ENCODE measurements at places on chromosomes 3 and 15.

DNA sequence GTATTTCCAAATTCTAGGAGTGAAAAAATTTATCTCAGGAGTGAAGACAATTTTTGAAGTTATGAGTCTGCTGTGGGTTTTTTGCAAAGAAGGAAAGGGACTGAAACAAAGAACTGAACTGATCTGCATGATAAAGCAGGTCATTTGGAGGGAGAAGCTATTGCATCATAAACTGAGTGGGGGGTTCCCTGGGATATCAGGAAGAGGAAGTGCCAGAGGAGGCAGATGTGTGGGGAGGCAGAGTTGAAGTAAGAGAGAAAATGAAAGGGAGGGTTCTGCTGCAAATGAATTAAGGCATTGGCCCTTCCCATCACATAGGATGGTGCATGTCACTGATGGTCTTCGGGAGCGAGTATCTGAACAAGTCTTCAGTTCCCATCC lies 379.2 kb downstream of the VPS13C start:
- DNase-seq: no peak

- DNase-seq: no peak
These were observed 17.0 kb downstream of the RPLP1 start for GRCh38 chr15:69469467-69470201.

DNA sequence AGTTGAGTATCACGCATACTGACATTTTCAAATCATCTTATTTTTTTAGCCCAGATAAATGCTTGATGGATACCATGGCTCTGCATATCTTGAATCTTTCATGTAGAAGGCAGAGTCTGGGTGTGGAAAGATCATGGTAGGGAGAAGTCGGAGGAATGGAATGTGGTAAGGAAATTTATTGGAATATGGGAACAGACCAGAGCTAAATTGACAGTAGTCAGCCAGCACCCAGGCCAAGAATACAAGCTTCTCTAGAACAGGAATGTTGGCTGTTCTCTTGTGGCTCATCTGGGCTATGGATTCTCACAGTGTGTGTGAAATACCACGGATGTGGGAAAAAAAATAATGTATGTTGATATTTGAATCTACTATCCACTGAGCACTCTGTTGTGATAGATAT lies 305.7 kb upstream of the COL8A1 start:
- no peak for DNase-seq

- no peak for DNase-seq
These were observed 799.9 kb downstream of the AGBL1 start for GRCh38 chr15:86879250-86880229.

DNA sequence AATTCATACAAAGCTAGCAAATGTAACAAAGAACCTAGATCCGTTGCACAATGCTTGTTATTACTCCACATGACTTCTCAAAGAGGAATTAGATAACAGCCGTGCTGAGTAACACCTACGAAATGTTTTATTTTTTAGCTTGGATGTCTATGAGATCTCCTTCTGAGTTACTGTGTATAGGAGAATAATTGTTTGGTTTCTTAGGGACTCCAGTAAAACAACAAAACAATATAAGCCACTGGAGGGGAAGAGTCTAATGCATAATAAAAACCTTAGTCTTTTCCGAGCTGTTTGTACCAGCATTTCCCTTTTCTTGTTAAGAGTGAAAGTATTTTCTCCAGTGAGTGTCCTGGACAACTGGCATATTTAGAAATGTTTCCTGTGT lies 15.6 kb downstream of the SNAP23 start:
- DNase-seq: no peak

DNA sequence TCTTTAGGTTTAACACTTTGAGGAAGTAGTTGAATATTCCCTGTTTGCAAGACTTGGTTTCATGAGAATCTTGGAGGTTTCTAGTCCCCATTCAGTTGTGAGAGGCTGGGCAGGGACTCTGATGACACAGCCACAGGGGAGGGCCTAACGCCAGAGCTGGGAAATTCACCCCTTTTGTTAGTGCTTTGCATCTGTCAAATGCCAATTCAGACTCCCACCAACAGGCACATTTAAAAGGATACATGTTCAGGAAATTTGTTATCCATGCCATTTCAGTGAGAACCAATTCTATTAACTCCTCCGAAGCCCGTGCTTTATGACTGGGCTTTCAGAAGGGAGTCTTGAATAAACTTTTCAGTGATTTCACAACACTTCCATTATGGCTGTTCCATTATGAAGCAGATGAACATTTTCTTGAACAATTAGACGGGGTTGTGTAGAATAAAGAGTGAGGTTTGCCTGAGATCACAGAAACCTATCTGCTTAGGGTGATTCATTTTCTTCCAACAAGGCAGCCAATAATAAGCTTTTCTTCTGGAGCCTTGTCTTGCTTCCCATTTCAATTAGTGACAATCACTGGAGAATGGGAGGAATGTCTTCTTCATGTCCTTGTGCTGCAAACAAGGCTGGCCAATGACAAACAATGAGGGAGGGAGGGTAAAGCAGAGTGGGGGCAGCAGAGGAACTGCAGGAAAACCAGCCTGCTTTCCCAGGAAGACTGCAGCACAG lies 90.6 kb downstream of the SOX14 start:
- DNase-seq: no peak

- no peak for DNase-seq
These were observed 143.3 kb downstream of the HCN4 start for GRCh38 chr15:73225358-73226015.

DNA sequence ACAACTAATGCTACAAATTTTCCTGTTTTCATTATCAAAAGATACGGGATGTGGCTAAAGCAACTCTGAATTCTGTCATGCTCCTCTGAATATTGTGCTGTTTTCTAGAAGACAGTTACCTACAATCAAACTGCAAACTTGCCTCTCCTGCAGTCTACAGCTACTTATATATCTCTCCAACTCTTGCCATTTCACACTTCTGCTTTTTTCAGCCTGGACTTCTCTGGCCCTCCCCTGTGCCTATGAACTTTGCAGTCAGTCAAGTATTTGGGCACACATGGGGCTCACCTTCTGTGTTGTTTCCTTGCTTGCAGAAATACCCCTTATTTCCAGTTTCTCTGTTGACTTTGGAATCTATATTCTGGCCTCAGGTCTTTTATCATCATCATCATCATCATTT lies 575.6 kb downstream of the GRM7 start:
- no peak for DNase-seq

DNA sequence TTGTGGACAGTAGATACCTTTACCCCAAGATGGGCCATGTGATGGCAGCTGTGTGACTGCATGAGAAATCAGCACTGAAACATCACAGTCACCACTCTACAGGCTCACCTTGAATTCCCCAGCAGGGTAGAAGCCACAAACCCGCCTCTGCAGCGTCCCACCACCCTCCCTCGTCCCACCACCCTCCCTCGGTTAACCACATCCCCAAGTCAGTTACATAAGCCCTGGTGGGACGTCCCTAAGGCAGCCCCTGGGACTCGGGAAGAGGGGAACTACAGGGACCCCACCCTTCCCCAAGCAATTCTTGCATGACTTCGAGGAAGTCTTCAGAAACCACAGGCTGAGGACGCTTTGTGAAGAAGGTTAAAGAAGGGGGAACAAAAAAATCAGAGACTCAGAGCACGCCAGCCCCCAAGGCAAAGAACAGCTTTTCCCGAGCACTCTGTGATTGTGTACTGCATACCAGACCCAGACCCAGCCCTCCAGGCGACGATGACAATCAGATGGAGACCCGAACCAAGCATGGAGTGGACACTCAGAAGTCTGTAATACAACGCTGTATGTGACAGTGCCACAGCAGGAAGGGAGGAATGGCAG lies 60.5 kb downstream of the SH3BP5 start:
- DNase-seq: no peak

DNA sequence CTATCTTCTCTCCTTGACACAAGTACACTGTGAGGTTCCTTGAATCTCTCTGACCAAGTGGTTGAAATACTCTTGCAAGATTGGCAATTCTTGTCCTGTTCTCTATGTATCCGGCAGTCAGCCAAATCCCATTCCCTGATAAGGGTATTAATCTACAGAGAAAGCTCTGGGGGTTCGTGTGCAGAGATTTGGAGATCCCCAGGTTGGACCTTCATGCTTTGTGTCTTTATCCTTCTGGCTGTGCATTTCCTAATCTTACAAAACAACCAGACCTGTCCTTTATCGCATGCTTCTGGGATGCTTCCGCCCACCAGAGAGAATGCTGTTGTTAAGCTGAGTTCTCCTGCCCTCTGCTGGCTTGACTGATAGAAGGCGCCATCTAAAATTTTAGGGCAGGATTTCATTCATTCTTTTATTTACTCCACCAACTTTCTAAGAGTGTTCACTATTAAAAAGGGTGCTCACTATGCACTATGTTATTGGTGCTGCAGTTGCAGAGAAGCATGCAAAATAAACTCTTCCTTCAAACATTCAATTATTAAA lies 8.6 kb upstream of the SST start:
- DNase-seq: peak; percentile 26

DNA sequence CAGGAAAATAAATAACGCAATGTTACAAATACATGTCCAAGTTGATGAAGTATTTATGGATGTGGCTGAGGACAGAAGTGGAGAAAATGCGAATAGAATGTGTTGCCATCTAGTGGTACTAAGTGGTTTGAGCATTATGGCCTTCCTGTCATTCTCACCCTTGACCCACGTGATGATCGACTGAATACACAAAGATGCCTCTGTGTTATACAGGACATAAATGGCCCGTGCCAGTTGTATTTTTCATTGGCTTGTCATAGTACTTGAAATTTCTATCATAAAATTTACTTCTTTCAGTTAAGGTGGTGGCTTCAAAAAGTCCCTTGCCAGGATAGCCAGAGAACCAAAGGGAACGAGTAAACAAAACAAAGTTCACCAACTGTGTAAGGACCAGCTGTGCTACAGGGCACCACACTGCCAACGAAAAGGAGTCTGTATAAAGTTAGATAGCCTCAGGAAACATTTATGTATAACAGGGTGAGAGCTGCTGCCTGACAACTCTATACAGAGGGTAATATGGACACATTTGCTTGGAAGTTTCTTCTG lies 103.7 kb downstream of the MYH15 start:
- no peak for DNase-seq

- no peak for DNase-seq
These were observed 27.2 kb downstream of the LRRC2 start for GRCh38 chr3:46538803-46539442.

DNA sequence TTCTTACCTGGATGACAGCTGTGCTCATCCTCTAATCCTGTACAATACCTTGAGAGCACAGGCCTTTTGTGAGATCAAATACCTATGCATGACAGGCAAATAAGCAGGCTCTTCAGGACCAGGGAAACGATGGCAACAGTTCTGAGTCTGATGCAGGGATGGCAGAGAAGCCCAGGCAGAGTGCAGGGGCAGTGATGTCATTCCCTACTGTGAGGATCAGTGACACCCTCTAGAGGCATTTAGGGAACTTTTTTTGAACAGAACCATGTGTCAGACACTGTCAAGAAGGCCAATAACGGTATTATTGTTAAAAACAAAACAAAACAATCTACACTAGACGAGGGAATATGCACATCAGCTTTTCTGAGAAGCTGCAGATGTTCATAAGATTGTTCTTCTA lies 314.8 kb upstream of the CTDSPL start:
- no peak for DNase-seq

DNA sequence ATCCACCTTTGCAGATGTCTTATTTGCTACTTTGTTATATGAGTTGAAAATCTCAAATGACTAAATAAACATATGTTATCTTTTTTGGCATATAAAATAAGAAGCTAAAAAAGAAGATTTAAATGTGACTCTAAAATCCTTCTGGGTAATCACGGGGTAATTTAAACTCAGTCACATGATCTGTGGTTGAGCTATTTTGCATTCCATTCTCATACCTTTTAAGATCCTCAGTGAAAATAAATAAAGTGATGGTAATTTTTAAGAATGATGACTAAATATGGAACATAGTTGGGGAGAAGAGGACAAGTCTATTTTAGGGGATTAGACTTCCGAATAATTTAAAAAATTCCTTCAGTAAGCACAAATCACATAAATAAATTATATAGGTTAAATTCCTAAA lies 1076.8 kb downstream of the TUSC7 start:
- no peak for DNase-seq

DNA sequence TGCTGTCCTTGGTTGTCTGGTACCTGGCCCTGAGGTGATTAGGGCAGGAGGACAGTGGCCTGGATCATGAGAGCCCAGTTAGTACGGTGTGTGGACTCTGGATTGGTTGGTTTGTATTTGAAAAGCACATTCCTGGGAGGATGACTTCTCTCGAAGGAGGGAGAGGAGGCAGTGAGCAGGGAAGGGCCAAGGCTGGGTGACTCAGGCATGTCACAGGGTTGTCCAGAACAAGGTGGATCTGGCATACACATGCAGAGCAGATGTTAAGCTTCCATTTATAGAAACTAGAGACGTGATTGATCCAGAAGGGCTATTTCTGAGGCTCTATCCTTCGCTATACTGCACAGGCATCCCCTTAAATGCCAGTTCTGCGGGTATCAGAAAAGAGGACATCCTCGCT lies 34.4 kb downstream of the FAM240A start:
- no peak for DNase-seq

DNA sequence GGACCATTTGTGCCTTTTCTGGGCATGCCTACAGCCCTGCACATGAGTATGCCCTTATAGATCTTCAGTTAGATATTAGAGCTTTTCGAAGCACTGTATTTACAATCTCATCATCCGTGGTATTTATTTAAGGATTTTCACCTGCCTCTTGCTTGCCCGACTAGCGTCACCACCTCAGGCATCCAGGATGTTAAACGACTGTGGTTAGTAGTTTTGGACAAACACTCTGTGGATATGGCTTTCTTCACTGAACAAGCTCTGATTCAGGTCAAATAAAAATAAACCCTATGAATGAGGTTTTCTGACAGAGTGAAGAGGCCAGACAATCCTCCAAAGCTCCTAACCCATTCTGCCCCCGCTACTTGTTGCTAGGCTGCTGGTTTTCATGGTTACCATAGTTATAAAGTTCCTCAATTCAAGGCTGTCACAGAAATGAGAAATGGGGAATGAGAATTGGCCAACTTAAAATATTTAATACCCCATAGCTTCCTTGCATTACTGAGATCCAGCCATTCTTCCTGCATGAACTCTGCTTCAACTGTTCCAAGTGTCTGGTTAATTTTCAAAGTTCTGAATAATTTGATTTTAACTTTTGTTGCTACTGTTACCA lies 440.1 kb downstream of the GABRG3 start:
- DNase-seq: no peak

GRCh38 chr3:16067837-16068471 lies 106.5 kb upstream of the GALNT15 start:
- no peak for DNase-seq

DNA sequence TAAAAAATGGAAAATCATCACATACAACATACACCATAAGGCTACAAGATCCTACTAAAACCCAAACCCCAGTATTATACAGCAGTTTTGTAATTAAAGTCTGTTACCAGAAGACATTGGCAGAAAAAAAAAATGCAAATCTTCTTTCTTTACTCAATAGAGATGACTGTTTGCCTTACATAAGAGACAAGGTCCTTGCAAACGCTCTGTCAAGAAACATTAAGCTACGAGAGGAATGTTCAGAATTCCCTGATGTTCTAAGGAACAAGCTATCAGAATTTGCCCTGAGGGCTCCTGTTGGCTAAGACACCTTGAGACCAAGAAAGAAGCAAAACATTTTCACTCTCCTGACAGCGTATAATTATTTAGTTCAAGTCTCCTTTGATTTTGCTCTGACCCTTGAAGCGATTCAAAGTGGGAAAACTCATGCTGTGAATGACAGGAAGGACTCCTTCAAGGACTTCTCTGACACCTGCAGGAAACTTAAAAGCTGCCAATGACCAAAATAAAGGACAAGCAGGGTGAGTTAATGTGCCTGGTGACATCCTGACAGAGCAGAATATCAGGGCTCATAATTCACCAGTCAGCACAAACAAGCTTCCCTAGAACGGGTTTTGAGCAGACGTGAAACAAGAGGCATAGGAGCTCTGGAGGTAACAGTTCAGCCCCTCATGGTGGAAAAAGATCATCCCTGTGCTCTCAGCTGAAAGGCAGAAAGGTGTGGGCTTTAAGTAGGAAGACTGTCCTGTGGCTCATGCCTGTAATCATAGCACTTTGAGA lies 2.5 kb downstream of the SCAMP2 start:
- DNase-seq: no peak

Measured in NCI-H526 treated with DMSO at 0.1 percent for 48 hours (cell line).